ENCODE measurements at places on chromosomes 11 and 22.

GRCh38 chr11:119470317-119471291, 47.6 kb upstream of the THY1 start:
- DNase-seq = no peak

DNA sequence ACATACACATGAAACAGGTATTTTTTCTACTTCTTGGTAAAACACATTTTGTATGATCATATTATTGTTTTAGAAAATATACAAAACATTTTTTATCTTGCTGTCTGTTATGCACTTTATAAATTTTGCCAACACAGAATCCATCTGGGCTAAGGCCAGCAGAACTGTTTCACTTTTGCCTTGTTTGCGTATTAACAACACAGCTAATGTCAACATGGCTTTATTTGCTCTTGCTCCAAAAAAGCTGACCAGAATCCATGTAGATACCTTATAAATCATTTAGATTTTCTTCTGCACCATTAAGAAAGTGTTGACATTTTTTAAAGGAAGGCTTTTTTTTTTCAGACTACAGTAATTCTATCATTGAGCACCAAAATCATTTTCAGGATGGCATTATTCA, 58.1 kb upstream of the PGR start:
- DNase-seq = no peak

DNA sequence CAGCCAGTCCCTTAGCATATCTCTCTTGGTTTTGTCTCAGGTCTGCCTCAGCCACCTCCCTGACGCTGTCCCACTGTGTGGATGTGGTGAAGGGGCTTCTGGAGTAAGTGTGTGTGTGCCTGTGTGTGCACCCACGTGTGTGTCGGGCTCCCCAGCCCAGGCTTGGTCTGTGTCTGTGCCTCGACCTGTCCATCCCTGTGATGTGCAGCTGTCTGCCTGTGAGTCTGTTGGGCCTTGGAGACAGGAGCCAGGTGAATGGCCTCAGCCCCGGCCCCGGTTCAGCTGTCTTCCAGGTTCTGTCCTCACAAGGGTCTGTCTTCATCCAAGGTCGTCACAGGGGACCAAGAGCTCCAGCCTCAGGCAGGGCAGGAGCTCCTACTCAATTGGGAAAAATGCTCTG, 9.8 kb downstream of the ATG16L2 start:
- DNase-seq = no peak

DNA sequence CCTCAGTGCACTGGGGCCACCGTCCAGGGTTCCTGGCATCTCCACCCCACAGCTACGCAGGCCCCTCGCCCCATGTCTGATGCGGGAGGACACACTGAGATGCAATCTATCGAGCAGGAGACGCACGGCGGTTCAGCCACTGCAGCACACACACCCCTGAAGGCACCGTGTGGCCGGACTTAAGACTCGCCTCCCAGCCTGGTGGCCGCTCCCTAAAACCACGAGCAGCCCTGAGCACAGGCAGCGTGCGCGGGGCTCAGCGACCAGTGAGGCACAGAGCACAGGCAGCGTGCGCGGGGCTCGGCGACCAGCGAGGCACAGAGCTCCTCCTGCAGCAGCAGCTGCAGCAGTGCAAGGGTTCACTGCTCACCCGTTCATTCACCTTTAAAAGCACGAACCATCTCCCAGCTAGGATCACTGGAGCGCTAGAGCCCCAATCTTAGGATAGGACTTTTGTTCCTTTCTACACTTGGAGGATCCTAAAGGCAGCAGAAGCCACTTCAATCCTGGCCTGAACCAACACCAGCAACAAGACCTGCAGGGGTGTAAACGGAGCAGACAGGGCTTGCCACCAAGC, 31.4 kb downstream of the TOLLIP start:
- no peak for DNase-seq

- no peak for DNase-seq
Observed at GRCh38 chr22:38080850-38081635, 2.9 kb downstream of the SLC16A8 start.

- DNase-seq = no peak
Observed at GRCh38 chr22:36334821-36335603, 52.8 kb downstream of the MYH9 start.

GRCh38 chr11:70760416-70761020, 362.2 kb downstream of the CTTN start:
- DNase-seq = no peak

- no peak for DNase-seq
Observed at GRCh38 chr11:118592616-118593367, 14.6 kb upstream of the PHLDB1 start.

DNA sequence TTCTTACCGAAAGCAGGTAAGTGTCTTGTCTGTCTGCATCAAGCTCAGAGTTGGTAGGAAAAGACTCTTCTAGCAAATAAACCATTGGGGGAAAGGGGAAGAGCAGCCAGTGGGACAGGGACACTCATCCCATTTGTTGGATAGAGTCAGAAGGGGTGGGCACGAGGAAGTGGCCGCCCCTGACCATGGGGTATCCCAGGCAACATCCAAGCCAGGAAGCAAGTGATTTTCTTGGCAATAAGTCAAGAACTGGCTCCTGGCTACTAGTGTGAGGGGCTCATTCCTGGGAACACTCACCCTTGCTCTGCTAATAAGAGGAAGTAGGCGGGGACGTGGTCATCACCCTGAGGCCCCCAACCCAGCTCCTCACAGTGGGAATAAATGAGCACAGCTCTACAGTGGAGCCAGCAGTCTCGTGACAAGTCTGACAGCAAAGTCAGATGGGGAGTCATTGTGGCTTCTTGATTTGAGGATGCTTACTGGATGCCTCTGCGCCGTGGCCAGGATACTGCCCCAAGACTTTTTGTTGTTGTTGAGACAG, 6.7 kb downstream of the SLC25A18 start:
- no peak for DNase-seq

DNA sequence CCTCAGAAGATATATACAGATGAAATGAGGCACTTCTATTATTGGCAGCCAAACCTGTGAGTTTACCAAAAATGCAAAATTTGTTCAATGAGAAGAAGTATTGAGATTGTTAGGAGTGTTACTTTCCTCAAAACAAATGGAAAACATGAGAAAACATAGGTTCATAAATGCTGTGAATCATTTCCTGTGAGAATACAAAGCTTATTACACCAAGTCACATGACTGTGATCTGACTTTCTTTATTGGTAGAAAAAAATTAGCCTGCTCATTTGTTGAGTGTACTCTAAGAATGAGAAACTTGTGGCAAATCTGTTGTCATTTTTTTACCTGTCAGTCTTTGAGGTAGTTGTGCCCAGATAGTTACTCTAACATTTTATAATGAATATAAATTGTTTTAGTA, 215.1 kb downstream of the TMEM135 start:
- DNase-seq = no peak

DNA sequence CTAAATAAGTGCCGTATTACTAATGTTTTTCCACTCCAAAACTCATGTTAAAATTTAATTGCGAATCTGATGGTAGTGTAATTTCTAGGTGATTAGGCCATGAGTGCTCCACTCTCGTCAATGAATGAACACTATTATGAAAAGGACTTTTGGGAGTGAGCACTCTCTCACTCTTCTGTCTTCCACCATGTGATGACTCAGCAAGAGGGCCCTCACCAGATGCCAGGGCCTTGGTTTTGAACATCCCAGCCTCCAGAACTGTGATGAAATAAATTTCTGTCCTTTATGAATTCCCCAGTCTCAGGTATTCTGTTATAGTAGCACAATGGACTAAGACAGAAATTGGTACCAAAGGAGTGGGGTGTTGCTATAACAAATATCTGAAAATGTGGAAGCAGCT, 8.1 kb downstream of the JRKL start:
- DNase-seq = no peak

DNA sequence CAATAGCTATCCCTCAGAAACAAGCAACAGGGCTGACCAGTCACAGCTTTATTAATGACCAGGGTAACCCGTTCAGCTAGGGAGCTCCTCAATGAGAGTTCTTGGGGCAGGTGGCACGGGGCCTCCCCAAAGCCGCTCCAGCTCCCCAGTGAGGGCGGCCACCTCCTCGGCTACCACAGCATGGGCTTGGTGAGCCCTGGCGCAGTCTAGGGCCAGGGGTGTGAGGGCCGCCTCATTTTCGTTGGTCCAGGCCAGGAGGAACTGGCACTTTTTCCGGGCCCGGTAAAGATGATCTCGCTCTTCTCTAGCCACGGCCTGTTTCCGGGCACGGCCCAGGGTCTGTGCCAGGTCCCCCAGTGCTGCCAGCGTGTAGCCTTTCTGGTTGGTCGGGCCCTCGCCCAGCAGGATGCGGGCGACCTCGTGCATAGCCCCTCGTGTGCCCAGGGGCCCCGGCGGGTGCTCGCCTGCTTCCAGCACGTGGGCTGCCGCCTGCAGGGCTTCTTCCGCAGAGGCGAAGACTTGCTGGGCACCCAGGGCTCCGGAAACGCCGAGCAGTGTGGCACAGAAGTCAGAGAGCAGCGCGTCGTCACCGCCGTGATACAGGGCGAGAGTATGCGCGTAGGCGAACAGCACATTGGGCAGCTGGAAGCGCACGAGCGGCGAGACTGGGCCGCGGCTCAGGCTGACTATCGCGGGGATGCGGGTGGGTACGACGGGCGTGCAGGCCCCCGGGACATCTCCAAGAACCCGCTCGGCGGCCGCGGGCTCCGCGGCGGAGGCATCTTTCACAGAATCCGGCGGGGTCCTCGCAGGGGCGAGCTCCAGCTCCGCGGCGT, 913 bp downstream of the ZNHIT2 start:
- DNase-seq = peak; percentile 54

DNA sequence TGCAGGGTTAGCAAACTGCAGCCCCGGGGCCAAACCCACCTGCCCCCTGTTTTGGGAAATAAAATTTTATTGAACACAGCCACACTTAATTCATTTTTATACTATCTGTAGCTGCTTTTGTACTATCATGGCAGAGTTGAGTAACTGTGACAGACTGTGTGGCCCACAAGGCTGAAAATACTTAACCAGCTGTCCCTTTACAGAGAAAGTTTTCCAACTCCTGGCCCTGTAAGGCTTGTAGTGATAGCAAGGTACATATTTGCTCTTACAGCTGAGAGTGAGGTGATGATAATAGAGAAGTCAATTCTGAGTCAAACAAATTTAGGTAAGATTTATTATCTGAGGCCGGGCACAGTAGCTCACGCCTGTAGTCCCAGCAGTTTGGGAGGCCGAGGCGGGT, 87.4 kb upstream of the SLC6A5 start:
- no peak for DNase-seq

DNA sequence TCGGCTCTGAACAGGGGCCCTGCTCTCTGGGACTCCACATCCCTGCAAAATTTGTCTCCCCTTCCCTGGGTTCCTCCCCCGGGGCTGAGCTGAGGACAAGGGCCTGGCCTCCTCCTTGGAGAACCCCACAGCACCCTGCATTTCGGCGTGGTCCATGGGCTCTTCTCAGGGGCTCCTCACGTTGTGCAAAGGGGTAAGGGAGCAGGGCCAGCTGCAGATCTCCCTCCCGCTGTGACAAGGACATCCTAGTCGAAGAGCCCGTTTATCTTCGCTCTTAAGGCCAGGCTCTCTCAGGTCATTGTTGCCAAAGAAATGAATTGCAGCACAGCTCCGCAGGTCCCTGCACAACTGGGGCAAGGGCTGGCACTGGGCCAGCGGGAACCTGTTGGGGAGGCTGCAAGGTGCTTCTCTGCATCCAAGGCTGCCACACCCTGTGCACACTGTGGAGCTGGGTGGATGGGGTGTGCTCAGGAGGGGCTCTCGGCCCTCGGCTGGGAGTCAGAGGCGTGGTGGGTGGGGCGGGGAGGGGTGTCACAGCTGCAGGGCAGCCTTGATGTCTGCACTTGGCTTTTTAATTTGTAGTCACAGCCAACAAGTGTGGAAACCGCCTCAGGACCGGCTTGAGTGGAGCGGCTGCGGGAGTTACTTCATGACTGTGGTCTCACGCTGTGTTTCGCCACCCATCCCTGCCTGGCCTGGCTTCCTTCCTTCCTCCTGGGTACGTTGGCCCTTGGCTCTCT, 26.6 kb upstream of the SEPTIN5 start:
- no peak for DNase-seq

DNA sequence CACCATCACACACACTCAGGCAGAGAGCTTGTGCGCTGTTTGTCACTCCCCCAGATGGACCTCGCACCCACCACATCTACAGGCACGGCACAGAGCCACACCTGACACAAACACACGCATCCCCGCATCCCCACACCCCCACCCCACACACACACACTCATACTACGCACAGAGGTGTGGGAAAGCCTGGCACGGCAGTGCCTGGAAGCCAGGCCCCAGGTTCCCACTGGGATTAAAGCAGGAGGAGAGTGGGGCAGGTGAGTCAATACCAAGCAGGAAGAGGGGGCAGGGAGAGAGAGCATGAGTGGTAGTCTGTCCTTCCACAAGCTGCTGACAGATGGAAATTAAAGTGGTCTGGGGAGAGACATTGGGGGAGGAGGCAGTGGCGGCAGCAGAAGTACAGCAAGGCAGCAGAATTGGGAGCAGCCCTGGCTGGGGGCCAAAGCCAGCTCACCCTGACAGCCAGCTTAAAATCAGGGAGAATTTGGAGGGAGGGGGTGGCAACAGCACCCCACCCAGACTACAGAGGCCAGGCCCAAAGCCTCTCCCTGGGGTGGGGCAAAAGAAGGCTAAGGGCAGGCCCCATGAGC, 20.7 kb downstream of the TNKS1BP1 start:
- no peak for DNase-seq

DNA sequence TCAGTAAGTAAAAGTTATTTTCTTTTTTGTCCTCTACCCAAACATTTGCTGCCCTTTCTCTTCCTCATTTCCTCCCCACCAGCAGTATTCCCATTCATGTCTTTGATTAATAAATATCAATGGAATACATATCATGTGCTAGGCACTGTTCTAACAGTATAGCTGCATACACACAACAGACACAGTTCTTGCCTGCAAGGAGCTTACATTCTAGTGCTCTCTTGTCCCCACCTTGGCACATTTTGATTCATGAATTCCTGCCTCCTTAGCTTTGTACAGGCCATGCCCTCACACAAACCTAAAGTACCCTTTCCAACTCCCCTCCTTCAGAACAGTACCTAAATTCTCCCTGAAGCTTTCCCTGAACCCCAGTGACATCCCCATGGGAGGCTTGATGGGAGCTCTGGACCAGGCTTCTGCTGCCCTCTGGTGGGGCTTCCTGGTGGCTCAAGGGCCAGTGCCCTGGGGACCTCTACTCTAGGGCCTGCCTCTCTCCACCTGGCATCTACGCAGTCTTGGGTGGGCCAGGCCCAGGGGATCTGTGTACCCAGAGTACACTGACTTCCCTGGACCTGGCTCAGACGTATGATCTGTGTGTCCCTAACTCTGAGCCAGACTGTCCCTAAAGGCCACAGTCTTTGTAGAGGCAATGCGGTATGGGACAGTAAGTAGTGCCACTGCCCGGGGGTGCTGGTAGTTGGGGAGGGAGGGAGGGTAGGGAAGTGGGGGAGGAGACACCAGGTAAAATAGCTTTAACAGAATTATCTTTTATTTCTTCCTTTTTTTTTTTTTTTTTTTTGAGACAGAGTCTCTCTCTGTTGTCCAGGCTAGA, 14.1 kb downstream of the RPS13 start:
- no peak for DNase-seq

- no peak for DNase-seq
Observed at GRCh38 chr11:128513915-128514681, 73.3 kb downstream of the ETS1 start.

- no peak for DNase-seq
Observed at GRCh38 chr11:82631722-82632630, 101.7 kb downstream of the FAM181B start.

- DNase-seq = no peak
Observed at GRCh38 chr11:72072348-72072747, 8.0 kb downstream of the NUMA1 start.
